ENCODE measurements at places on chromosomes 6 and 20. TPM values are rescaled to one million over a fixed set of nuclear protein-coding genes. Genes with fewer than 3 reads are reported as not detected.

Gene NHLRC1
- not detected for total RNA-seq

Gene TNFRSF6B
- 2.8 TPM for total RNA-seq

Gene CYP24A1
- total RNA-seq, result 0.73 TPM

Gene OPRL1
- total RNA-seq, result 2.8 TPM

Gene TMEM200A
- 14.9 TPM for total RNA-seq

DNA sequence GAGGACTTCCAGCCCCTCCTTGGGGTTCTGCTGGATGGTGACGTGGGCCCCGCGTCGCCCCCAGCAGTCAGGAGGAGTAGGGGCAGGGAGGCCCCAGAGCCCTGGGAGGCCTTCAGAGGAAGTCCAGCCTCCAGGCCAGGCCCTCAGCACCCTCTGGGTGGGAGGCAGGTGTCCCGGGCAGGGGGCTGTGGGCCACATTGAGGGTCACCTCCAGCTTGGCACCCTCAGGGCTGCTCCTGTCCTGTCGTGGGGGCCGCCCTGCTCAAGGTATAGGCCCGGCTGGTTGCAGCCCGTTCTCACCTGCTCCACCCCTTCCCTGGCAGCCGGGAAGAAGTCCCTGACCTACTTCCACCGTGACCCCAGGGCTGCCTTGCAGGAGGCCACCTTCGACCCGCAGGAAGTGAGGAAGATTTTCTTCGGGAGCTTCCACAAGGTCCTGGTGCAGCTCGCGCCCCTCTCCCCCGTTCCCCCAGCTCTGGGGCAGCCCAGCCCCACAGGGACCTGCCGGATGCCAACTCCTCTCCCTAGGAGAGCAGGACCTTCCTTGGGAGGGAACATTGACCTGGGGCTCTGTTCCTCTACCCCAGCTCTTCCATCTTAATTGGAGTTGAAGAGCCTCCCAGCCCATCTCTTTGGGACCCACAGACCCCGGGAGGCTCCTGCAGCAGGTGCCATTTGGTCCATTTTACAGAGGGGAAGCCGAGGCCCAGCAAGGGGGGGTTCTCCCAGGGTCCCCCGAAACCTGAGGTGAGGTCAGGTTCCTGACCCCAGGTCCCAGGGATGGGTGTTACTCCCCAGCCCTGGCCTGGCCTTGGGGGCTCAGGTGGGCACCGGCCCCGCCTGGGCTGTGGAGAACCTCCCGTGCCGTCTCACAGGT lies 26.4 kb downstream of the COL20A1 start:
- peaks cover 16% of the 10 kb centered on the region for H3K27me3 ChIP-seq
- H3K36me3 ChIP-seq, result no peaks in the 10 kb centered on the region
- no peak overlapping the region for H3K4me3 ChIP-seq

- no peak for DNase-seq
- H3K4me3 ChIP-seq, result peak overlapping the region; percentile 99
- peaks cover 19% of the 10 kb centered on the region for H3K36me3 ChIP-seq
Measured at GRCh38 chr20:13784271-13784892, 337 bp downstream of the ESF1 start.

- no peak within 1 kb of the TSS for H3K27ac ChIP-seq
- no peak within 1 kb of the TSS for H3K4me3 ChIP-seq
- H3K4me1 ChIP-seq, result peaks cover 10% of the 10 kb centered on the region
- no peaks in the 10 kb centered on the region for H3K27me3 ChIP-seq
- no peaks in the 10 kb centered on the region for H3K36me3 ChIP-seq
- DNase-seq, result no peak
Measured at GRCh38 chr6:36954262-36954931, at the start of gene PI16. Gene PI16, plus strand, starts transcription at chr6:36954738. Its CDS starts 23 bp downstream, at chr6:36954761.

DNA sequence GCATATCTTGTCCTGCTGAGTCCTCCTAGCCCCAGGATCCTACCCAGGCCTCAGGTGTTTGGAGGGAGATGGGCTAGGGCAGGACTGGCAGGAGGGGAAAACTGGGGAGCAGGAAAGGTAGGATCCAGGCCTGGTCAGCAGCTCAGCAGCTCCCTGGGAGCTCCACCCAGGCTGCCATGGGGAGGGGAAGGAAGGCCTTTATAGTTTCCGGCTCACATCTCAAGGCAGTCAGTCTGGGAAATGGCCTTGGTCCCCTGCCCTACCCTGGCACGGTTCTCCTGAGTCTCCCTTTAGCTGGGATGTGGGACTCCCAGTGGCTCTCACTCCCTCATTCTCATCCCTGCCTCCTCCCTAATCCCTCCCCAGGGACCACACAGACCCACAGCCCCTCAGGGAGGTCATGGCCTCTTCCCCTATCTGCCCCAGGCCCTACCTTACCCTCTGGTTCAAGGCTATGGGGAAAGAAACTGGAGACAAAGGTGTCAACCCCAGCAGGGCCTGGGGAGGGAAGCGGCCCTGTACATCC lies 1.6 kb downstream of the SLC44A4 start:
- DNase-seq, result no peak
- no peak overlapping the region for H3K4me3 ChIP-seq
- H3K27ac ChIP-seq, result no peak overlapping the region
- peaks cover 17% of the 10 kb centered on the region for H3K36me3 ChIP-seq
- H3K4me1 ChIP-seq, result no peaks in the 10 kb centered on the region
- no peaks in the 10 kb centered on the region for H3K27me3 ChIP-seq

DNA sequence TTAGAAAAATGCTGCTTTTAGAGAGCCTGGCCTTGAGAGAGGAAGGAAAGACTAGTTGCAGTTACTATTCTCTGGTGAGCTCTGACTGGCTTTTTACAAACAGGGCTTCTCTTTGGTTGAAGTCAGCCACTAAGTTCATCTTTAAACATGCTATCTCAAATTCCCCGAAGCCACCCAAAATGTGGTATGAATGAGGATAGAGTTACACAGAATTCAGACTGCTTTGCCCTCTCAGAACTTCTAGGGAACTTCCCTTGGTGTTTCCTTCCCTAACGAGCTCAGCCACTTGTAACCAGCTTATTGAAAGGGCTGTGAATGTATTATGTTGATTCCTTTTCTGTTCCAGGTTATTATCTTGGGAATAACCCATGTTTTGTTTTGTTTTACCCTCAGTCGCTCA lies 73.5 kb downstream of the EFHC1 start:
- no peaks in the 10 kb centered on the region for H3K27me3 ChIP-seq
- H3K27ac ChIP-seq, result no peak overlapping the region
- H3K4me1 ChIP-seq, result peaks cover 17% of the 10 kb centered on the region
- peaks cover 12% of the 10 kb centered on the region for H3K36me3 ChIP-seq
- H3K4me3 ChIP-seq, result no peak overlapping the region
- DNase-seq, result no peak

DNA sequence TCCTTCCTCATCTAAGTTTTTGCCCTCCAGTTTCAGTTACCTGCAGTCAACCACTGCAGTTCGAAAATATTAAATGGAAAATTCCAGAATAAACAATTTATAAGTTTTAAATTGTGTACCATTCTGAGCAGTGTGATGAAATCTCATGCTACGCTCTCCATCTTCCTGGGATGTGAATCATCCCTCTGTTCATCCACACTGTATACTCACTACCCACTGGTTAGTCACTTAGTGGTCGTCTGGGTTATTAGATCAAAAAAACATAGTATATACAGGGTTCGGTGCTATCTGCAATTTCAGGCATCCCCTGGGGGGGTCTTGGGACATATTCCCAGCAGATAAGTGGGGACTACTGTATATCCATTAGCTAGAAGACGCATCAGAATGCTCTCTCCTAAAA lies 151.9 kb upstream of the SLC22A16 start:
- peak; percentile 67 for DNase-seq
- no peak overlapping the region for H3K27ac ChIP-seq
- no peaks in the 10 kb centered on the region for H3K36me3 ChIP-seq
- H3K27me3 ChIP-seq, result no peaks in the 10 kb centered on the region
- H3K4me3 ChIP-seq, result no peak overlapping the region

DNA sequence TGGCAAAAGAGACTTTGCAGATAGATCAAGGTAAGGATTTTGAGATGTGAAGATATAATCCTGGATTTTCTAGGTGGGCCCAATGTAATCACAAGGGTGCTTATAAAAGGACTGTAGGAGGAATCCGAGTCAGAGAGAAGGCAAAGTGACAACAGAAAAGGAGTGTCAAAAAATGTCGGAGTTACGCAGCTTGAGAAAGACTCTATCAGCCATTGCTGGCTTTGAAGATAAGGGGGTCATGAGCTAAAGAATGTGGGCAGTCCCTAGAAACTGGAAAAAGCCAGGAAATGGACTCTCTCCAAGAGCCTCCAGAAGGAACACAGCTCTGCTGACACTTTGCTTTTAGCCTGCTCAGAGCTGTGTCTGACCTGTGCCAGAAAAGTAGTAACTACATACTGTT lies 8.7 kb upstream of the RWDD1 start:
- no peak overlapping the region for H3K4me3 ChIP-seq
- no peaks in the 10 kb centered on the region for H3K27me3 ChIP-seq
- no peak for DNase-seq
- H3K27ac ChIP-seq, result no peak overlapping the region
- peaks cover 15% of the 10 kb centered on the region for H3K4me1 ChIP-seq

DNA sequence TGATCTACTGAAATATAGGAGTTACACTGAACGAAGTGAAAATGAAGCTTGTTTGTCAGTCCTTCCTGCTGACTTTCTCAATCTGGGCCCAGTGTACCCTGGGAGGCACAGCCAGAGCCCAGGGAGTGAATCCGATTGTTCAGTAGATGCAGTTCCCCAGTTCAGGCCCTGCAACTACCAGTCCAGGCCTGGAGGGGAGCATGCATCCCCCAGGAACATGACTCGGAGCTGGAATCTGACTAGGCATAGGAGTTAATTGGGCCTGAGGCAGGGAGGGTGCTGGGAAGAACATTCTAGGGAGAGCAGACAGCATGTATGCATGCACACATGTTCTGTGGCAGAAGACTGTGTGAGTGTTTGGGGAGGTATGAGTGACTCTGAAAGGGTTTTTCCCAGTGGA lies 42.1 kb downstream of the PHACTR3 start:
- H3K27ac ChIP-seq, result no peak overlapping the region
- H3K36me3 ChIP-seq, result no peaks in the 10 kb centered on the region
- no peak overlapping the region for H3K4me3 ChIP-seq
- H3K27me3 ChIP-seq, result no peaks in the 10 kb centered on the region
- no peak for DNase-seq
- H3K4me1 ChIP-seq, result no peaks in the 10 kb centered on the region

DNA sequence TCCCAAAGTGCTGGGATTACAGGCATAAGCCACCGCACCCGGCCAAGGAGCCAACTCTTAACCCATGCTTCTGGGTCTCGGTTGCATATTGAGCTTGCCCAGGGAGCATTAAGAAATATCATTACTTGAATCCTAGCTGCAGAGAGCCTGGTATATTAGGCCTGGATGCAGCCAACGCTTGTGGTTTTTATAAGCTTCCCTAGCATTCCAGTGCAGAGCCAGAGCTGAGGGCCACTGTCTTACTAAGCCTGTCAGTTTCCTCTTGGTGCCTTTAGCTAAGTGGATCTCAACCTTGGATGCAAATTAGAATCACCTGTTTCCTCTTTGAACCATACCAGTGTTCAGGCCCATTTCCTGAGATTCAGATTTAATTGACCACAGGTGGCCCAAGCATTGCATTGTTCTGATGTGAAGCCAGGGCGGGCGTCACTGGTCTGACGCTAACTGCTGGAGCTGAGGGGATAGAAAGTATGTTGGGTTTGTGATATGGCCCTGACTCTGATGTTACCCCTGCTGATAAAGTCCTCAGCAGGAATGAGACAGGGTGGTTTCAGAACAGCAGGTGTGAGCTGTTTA lies 76.3 kb downstream of the BTBD3 start:
- DNase-seq, result no peak
- H3K36me3 ChIP-seq, result no peaks in the 10 kb centered on the region
- H3K4me1 ChIP-seq, result no peaks in the 10 kb centered on the region
- no peak overlapping the region for H3K27ac ChIP-seq

DNA sequence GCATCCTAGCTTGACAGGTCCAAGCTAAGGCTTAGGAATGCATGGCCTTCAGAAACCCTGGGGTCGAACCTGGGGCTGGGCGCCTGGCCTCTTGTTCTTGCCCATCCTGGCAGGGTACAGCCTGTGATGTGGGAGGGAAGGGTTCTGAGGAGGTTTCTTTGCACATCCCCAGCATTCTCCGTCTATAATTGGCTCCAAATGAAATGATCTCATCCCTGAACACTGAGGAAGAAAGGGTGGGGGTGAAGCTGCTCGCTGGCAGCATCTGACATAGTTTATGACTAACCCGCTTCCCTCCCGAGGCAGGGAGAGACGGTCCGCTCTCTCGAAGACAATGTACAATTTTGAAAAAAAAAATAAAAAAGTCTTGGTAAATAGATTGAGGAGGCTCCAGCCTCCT lies 67.1 kb upstream of the ZNFX1 start:
- no peaks in the 10 kb centered on the region for H3K36me3 ChIP-seq
- peaks cover 27% of the 10 kb centered on the region for H3K4me1 ChIP-seq
- peak overlapping the region; percentile 93 for H3K27ac ChIP-seq
- no peaks in the 10 kb centered on the region for H3K27me3 ChIP-seq

DNA sequence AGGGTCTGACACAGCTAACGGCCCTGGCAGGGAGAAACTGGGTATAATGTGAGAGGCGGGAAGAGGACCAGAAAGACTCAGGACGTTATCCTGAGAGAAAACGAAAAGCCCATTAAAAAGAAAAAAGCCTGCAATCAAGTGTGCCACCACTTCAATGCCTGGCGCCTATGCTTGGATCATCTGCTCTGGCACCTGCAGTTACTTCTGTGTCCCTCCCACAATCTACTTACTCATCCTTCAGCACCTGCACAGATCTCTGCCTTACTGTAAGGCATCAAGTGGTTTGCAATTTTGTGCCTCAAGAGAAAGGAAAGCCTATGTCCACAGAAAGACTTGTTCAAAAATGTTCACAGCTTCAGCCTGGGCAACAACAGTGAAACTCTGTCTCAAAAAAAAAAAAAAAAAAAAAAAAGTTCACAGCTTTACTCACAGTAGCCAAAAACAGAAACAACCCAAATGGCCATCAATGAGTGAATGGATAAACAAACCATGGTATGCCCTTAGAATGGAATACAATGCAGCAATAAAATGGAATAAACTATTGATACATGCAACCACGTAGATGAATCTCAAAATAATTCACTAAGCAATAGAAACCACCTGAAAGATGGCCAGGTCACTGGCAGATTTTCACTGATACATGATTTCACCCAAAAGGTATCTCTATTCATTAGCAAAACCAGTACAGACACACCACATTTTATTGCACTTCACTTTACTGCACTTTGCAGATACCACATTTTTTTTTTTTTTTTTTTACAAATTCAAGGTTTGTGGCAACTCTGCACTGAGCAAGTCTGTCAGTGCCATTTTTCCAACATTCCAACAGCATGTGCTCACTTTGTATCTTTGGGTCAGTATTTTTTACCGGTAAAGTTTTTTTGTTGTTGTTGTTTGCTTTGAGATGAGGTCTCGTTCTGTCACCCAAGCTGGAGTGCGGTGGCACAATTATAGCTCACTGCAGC lies 48.6 kb downstream of the ABHD12 start:
- no peak overlapping the region for H3K27ac ChIP-seq
- H3K27me3 ChIP-seq, result no peaks in the 10 kb centered on the region
- H3K36me3 ChIP-seq, result no peaks in the 10 kb centered on the region

- H3K27ac ChIP-seq, result no peak overlapping the region
- H3K4me3 ChIP-seq, result no peak overlapping the region
- no peaks in the 10 kb centered on the region for H3K27me3 ChIP-seq
- H3K36me3 ChIP-seq, result no peaks in the 10 kb centered on the region
Measured at GRCh38 chr20:7210910-7211309, 443.4 kb downstream of the BMP2 start.

Data from astrocyte (in vitro differentiated cells and primary cell).